Thyroid gland (tissue), 4 donors: ENCODE measurements at places on chromosomes 2 and 18. TPM values are rescaled to one million over a fixed set of nuclear protein-coding genes. Genes with fewer than 3 reads are reported as not detected.

DNA sequence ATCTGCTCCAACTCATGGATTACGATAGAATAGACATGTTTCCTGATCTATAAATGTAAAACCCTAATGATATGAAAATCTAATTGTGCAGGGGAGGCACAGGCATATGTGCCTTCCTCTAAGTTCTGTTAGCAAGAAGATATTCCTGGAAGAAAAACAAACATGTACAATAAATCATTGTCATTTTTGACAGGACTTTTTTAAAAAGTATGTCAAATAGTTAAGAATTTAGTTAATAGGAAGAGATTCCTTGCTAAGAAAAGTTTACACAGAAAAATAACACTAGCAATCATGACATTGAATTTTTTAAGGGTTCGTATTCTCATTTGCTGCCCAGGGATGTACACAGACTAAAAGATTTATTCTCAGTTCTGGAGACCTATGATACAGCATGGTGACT is 15.3 kb upstream of the CREB1 start:
- H3K27ac ChIP-seq, result no peak overlapping the region
- no peak for DNase-seq
- no peaks in the 10 kb centered on the region for H3K36me3 ChIP-seq
- no peaks in the 10 kb centered on the region for H3K4me1 ChIP-seq
- no peaks in the 10 kb centered on the region for H3K27me3 ChIP-seq

DNA sequence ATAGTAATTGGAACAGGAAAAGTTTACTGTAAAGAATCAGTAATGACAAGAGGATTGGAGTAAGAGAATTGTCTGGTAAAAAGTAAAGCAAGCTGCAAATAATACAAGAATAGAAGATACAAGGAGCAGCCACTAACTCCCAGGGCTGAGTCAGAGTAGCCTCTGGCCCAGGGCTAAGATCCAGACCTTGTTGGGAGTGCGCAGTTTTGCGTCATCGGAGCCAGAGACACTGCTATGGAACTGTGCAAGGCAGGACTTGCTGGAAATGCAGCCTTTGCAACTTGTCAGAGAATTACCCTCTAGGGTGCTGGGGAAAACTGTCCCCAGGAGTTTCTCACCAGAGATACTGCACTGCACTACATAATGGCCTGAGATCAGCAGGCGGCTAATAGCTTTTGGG is 135.2 kb downstream of the NYAP2 start:
- H3K4me1 ChIP-seq, result no peaks in the 10 kb centered on the region
- no peak overlapping the region for H3K27ac ChIP-seq
- H3K27me3 ChIP-seq, result no peaks in the 10 kb centered on the region
- DNase-seq, result no peak

The AP1S3 gene
- 51.3 TPM for total RNA-seq

DNA sequence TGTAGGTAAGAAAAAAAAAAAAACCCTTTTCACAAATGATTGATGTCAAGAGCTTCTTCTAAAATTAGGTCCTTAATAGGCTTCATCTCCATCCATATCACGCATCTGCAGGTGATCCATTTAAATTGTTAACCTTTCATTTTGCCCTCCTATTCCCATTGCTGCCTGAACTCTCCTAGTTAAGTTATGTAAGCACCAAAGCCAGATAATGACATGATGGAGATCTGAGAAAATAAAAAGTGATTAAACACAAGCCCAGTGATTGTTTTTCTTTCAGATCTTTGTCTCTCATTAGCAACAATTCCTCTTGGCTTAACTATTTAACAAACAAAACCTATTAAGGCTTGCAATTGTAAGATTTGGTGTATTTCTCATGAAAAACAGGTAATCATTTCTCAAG is 20.0 kb downstream of the LANCL1 start:
- no peaks in the 10 kb centered on the region for H3K4me1 ChIP-seq
- no peaks in the 10 kb centered on the region for H3K27me3 ChIP-seq
- DNase-seq, result no peak
- H3K4me3 ChIP-seq, result no peak overlapping the region

- no peak overlapping the region for H3K4me3 ChIP-seq
- H3K4me1 ChIP-seq, result no peaks in the 10 kb centered on the region
- DNase-seq, result no peak
- H3K36me3 ChIP-seq, result no peaks in the 10 kb centered on the region
- H3K27ac ChIP-seq, result no peak overlapping the region
- H3K27me3 ChIP-seq, result no peaks in the 10 kb centered on the region
Measured at GRCh38 chr18:1039421-1039820, 134.8 kb downstream of the ADCYAP1 start.

- H3K4me3 ChIP-seq, result no peak overlapping the region
- no peak for DNase-seq
- H3K4me1 ChIP-seq, result no peaks in the 10 kb centered on the region
- no peak overlapping the region for H3K27ac ChIP-seq
Measured at GRCh38 chr2:218434456-218434855, 15.5 kb downstream of the VIL1 start.

The GKN1 gene
- not detected for total RNA-seq

DNA sequence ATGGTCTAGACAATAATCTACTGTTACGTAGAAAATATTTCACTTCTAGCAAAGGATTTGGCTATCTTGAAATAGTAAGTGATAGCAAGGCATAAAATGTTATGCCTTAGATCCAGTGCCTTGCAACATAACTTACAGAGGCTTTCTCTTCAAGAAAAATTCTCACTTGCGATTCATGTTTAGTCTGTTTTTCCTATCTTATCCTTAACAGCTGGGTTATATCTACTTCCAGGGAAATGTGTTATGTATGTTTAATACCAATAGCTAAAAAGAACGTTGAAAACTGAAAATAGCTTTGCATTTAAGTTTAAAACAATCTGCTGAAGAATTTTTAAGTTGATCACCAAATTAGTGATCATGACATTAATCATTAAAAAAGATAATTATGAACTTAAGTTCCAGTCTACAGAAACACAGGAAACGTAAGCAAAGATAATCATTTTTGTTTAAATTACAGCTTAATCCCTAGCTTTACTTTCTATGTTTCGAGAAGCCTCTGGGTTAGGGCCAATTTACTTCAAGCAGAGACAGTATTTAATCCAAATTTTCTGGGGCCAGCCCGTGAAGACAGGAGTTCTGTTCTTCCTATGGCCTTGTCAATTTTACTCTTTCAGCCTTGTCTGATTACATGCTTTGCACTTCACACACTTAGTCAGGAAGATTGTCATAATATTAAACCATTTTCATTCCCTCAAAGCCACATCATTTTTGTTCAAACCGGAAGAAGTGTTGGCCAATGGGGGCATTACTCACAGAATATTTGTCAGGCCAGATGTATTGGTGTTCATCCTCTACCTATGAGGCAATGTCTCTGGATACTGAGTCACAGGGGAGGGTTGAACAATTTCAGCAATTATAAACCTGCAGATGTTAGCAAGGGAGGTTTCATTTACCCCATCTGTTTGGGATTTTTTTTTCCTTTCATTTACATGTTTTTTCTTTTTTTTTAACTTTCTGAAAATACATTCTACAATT is 1132.9 kb upstream of the ZEB2 start:
- no peaks in the 10 kb centered on the region for H3K4me1 ChIP-seq
- H3K4me3 ChIP-seq, result no peak overlapping the region
- no peaks in the 10 kb centered on the region for H3K27me3 ChIP-seq

The CXCR4 gene
- 16.1 TPM for total RNA-seq

- no peaks in the 10 kb centered on the region for H3K27me3 ChIP-seq
- H3K27ac ChIP-seq, result no peak overlapping the region
- DNase-seq, result no peak
- H3K36me3 ChIP-seq, result no peaks in the 10 kb centered on the region
Measured at GRCh38 chr2:95267458-95268210, 6.6 kb upstream of the PROM2 start.

The GPR45 gene
- not detected for total RNA-seq

The CLEC4F gene
- not detected for total RNA-seq

DNA sequence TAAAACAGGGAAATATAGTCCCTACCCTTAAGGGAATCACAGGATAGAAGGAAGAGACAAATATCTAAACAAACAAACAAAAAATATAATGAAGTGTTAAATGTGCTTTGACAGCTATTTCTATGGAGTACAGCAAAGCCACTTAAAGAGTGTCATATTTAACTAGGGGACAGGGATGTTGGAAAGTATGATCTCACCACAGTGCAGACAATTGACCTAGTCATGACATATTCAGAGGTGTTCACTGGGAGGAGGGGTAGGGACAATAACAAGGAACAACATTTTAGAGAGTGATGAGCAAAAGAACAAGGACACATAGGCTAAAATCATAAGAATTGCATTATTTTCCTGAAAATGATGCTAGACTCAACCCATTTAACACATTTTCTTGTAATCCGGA is 107.5 kb downstream of the TMEM163 start:
- H3K36me3 ChIP-seq, result no peaks in the 10 kb centered on the region
- H3K4me1 ChIP-seq, result no peaks in the 10 kb centered on the region
- H3K27me3 ChIP-seq, result no peaks in the 10 kb centered on the region
- no peak overlapping the region for H3K4me3 ChIP-seq
- H3K27ac ChIP-seq, result no peak overlapping the region

- H3K27ac ChIP-seq, result no peak overlapping the region
- H3K27me3 ChIP-seq, result no peaks in the 10 kb centered on the region
- H3K4me3 ChIP-seq, result no peak overlapping the region
- DNase-seq, result no peak
- H3K4me1 ChIP-seq, result no peaks in the 10 kb centered on the region
Measured at GRCh38 chr2:114009205-114009944, 119.5 kb downstream of the ACTR3 start.

- no peaks in the 10 kb centered on the region for H3K4me1 ChIP-seq
- no peaks in the 10 kb centered on the region for H3K27me3 ChIP-seq
- H3K27ac ChIP-seq, result no peak overlapping the region
- H3K4me3 ChIP-seq, result no peak overlapping the region
- DNase-seq, result peak; percentile 0
- H3K36me3 ChIP-seq, result no peaks in the 10 kb centered on the region
Measured at GRCh38 chr2:240461471-240462072, 26.1 kb downstream of the GPC1 start.

DNA sequence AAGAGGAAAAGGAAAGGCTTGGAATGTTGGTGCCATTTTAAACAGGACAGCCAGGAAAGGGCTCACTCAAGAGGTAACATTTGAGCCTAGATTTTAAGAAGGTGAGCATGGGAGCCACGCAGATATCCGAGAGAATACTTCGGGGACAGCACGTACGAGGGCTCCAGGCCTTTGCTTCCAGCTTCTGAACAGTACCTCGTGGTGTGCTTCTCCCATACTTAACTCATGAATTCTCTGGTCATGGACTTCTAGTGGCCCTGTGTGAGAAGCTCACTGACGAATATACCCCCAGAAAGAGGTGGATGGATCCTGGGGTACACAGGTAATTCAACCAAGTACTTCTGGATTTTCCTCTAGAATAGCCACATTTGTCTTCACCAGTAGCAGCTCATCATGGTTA is 2.7 kb upstream of the VIT start:
- H3K36me3 ChIP-seq, result no peaks in the 10 kb centered on the region
- DNase-seq, result no peak
- H3K27me3 ChIP-seq, result no peaks in the 10 kb centered on the region

DNA sequence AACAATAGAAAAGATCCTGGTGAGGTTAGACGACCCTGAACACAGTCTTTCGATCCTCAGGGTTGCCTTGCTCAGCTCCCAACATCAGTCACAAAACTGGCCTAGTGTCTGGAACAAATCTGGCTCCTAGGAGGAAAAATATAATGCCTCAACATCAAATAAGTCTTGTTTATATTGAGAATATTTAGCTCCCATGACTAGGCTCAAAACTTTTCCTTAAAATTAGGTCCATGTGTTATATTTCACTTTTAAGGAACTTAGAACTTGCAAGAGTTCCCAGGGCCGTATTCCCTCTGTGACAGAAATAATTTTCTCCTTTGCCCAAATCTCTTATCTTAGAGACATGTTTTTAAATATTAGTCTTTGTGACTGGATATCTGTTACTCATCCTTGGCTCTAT is 819.7 kb upstream of the ZEB2 start:
- no peak for DNase-seq
- H3K4me3 ChIP-seq, result no peak overlapping the region
- no peaks in the 10 kb centered on the region for H3K27me3 ChIP-seq
- H3K27ac ChIP-seq, result no peak overlapping the region

DNA sequence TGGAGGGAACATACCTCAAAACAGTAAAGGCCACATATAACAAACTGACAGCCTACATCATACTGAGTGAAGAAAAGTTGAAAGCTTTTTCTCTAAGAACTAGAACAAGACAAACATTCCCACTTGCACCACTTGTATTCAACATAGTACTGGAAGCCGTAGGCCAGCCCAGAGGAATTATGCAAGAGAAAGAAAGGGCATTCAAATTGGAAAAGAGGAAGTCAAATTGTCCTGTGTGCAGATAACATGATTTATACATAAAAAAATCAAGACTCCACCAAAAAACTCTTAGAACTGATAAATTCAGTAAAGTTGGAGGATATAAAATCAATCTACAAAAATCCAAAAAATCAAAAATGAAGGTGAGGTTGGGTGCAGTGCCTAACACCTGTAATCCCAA is 8.0 kb upstream of the KDM3A start:
- no peak overlapping the region for H3K4me3 ChIP-seq
- no peaks in the 10 kb centered on the region for H3K27me3 ChIP-seq
- no peaks in the 10 kb centered on the region for H3K36me3 ChIP-seq
- H3K27ac ChIP-seq, result no peak overlapping the region
- no peaks in the 10 kb centered on the region for H3K4me1 ChIP-seq

- H3K27me3 ChIP-seq, result no peaks in the 10 kb centered on the region
- no peak overlapping the region for H3K27ac ChIP-seq
- H3K36me3 ChIP-seq, result no peaks in the 10 kb centered on the region
- DNase-seq, result no peak
Measured at GRCh38 chr2:148653437-148653836, 8.9 kb downstream of the EPC2 start.

DNA sequence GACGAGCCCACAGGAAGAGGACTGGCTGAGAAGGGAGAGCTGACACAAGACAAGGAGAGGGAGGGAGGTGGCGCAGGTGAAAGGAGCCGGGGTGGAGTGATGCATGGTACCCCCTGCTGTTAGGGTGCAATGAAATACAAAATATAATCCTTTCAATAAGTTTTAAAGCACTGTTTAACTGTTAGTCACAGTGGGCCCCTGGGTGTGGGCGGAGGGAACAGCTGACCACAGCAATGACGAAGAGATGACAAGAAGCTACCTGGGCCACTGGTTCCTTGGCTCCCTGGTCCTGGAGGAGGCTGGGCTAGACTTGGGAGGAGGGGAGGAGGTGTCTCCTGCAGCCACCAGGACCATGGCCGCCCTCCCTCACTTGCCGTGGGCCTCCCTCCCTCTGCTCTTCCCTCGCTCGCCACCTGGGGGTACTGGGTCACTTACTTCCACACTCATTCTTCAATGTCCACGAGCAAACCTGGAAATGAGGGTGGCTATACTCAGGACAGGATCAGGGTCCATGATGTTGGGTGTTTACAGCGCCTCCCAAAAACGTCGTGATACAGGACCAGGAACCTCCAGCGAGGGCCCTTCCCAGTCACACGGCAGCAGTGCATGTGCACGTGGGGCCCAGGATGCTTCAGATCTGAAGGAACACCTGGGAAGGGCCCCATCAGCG is 196.1 kb downstream of the ANKRD30B start:
- H3K27me3 ChIP-seq, result no peaks in the 10 kb centered on the region
- no peak for DNase-seq
- H3K4me1 ChIP-seq, result no peaks in the 10 kb centered on the region
- H3K4me3 ChIP-seq, result no peak overlapping the region

- H3K27ac ChIP-seq, result peak overlapping the region; percentile 88
- H3K4me3 ChIP-seq, result no peak overlapping the region
- peak; percentile 71 for DNase-seq
- H3K36me3 ChIP-seq, result no peaks in the 10 kb centered on the region
- H3K4me1 ChIP-seq, result peaks cover 46% of the 10 kb centered on the region
Measured at GRCh38 chr2:240962300-240963064, 35.9 kb upstream of the SNED1 start.

The SKA1 gene
- not detected for total RNA-seq
